ENCODE measurements at places on chromosomes 7 and 10.

GRCh38 chr10:61503051-61503450, 49.9 kb upstream of the TMEM26 start:
- no peak for DNase-seq

DNA sequence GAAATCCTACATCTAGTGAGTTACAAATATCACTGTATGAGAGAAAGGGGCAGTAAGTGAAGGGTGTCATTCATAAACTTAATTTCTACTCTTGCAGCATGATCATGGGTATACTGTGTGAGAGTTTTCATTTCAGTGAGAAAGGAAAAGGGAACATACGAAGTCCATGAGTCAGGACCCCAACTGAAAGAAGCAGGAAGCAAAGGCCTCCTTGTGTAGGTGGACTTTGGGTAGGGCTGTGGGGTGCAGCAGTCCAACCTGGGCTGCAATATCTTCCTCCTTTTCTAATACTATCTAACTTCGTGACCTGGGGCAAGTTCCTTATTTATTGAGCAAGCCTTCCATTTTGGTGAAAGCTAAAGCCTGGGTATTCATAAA, 248.2 kb upstream of the TCF7L2 start:
- DNase-seq: no peak

DNA sequence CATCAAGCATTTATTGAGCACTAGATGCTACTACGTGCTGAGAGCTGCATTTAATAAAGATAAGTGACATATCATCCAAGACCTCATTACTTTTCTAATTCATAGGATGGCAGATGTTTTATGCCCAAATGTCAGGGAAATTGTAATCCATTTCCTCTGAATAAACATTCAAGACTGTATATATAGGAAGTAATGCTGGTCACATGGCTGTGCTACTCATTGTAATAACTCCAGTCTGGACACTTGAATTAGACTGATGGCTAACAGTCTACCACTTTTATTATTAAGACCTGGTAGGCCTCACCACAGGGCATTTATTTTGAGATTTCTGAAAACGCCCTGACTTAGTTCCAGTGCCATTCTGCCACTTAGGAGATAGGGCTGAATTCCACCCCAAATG, 36.6 kb downstream of the PIK3AP1 start:
- DNase-seq: no peak

DNA sequence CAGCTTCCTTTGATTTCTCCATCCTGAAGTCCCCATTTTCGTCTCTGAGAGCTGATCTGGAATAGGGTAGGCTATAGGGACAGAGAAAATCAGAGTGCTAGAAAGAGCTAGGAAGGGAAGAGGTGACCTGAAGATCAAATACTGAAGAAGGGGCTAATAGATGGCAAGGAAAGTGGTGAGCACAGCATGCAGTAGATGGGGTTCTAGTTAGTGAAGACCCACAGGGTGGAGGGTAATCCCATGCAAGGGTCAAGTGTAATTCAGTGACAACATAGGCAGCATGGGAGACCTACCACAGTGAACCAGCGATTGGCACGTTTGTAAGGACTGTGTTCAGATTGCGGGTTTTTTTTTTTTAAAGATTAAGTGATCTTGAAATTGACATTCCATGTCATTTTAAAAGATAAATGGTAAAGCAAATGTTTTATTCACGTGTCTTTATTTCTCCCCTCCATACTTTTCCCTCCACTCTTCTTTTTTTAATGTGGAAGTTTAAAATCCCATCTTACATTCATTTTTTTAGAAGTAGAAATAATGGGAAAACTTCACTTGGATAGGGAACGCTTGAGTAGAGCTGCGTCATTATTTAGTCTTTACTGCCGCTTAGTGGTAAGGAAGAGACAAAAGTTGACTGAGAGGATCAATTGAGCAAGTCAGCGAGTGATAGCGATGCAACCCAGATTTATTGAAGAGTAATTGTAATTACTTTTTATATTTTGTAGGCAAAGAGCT, 21.0 kb upstream of the ABI1 start:
- peak; percentile 33 for DNase-seq

GRCh38 chr10:128063736-128064107, 62.5 kb downstream of the MKI67 start:
- no peak for DNase-seq

GRCh38 chr10:101644002-101644401, 51.0 kb downstream of the FBXW4 start:
- peak; percentile 78 for DNase-seq

GRCh38 chr10:80966326-80966986, 428.8 kb downstream of the SH2D4B start:
- peak; percentile 49 for DNase-seq

Measured in ELF-1 (cell line).